ENCODE measurements at places on chromosomes 7 and 10.

GRCh38 chr10:132713421-132714095 is 72.4 kb downstream of the NKX6-2 start:
- no peak for DNase-seq

GRCh38 chr10:118580702-118581101 is 14.7 kb downstream of the PRLHR start:
- no peak for DNase-seq

GRCh38 chr7:137590756-137591305 is 247.3 kb upstream of the PTN start:
- no peak for DNase-seq

- DNase-seq: no peak
These were observed 2.2 kb upstream of the CUEDC2 start for GRCh38 chr10:102434394-102435132.

DNA sequence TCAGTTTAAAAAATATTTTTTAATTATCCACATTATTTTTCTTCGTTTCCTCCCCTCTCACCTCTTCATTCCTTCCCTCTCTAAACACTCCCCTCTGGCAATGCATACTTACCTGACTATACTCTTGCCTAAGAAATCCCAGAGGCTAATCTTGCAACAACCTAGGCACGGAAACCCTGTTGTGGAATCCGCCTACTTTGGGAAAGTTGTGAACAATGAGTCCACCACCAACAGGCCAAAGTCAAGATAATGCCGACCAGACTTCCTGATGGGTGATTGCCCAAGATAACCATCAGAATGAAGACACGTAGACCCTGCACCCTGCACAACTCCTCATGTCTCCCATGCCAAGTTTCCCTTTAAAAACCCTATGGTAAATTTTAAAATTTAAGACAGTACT is 521.5 kb downstream of the KIF20B start:
- DNase-seq: no peak

- DNase-seq: no peak
These were observed 967 bp downstream of the ELFN1 start for GRCh38 chr7:1670894-1671593.

- no peak for DNase-seq
These were observed 4.4 kb upstream of the ABHD11 start for GRCh38 chr7:73742753-73743641.

- DNase-seq: no peak
These were observed 17.0 kb upstream of the TIAL1 start for GRCh38 chr10:119613741-119614140.

GRCh38 chr10:97991871-97992270 is 38.5 kb downstream of the CRTAC1 start:
- no peak for DNase-seq

DNA sequence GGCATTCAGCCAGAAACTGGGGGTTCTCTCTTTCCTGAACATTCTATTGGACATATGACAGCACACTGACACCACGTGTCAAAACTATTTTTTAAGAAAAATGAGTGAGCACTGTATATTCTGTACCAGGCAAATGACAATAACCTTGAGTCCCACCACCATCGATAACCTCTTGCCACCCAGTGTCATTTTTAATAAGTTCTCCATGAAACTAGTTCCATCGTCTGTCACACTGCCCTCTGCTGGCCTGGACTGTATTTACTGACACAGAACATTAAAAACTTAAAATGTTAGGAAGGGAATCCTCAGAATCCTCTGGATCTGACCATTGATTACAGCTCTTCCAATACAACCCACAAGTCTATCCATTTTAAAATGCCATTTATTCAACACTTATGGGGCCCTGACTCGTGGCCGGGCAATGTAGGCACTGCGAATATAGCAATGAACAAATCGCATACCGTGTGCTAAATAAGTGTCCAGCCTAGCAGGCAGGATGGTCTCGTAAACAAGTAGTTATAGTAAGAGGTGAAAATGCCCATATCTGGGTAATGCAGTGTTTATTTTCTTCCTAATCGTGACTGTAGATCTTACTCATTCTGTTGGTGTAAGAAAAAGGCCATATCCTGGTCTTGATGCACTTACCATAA is 35.9 kb upstream of the CACNB2 start:
- DNase-seq: peak; percentile 26

DNA sequence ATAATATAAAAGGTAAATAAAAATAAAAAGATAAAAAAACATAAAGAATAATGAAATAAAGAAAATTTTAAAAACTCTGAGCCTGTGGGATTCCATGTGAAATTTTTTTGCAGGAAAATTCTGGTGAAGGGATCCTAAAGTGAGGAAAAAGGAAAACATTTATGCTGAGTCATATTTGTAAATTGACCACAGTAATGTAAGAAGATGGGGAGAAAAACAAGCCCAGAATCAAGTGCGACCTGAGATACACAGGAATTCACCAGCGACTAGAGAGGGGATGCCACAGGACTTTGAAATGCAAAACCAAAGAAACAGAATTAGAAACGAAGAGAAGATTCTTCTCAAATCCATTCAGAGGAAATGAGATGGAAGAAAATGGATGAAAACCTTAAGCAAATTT is 133.8 kb upstream of the PFKP start:
- DNase-seq: no peak

GRCh38 chr7:130273081-130273932 is 6.6 kb downstream of the CPA2 start:
- no peak for DNase-seq

- no peak for DNase-seq
These were observed 331.5 kb upstream of the NFE2L3 start for GRCh38 chr7:25820432-25821040.

DNA sequence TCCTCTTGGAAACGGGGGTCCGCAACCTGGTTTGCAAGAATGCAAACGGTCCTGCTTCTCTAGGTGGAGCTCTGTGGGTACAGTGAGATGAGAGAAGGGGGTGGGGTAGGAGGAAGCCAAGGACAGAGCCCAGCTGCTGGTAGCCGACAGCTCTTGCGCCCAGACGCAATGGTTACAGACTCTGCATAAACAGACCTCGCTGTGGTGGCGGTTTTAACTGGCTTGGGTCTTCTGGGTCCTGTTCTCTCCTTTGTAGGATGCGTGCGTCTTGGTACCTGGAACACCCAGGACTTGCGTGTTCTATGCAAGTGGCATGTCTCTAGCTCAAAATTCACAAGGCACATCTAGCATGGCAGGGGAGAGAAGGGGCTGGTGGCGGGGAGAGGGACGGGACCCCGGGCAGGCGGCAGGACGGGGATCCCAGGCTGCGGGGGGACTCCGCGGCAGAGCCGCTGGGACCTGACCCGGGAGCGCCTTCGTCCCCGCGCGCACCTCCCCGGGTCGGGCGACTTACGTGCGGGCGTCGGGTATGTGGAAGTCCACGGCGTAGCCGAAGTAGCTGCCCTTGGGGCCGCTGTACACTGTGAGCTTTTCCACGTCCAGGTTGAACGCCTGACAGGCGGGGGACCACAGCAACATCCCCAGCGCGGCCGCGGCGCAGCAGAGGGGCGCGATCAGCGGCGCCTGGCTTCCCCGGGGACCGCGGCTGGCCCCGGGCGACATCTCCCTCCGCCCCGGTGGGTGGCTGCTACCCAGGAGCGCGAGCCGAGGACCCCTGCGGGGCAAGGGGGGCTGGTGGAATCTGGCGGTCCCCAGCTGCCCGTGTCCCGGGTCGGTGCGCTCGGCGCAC is 448 bp downstream of the ITGA8 start:
- DNase-seq: no peak

DNA sequence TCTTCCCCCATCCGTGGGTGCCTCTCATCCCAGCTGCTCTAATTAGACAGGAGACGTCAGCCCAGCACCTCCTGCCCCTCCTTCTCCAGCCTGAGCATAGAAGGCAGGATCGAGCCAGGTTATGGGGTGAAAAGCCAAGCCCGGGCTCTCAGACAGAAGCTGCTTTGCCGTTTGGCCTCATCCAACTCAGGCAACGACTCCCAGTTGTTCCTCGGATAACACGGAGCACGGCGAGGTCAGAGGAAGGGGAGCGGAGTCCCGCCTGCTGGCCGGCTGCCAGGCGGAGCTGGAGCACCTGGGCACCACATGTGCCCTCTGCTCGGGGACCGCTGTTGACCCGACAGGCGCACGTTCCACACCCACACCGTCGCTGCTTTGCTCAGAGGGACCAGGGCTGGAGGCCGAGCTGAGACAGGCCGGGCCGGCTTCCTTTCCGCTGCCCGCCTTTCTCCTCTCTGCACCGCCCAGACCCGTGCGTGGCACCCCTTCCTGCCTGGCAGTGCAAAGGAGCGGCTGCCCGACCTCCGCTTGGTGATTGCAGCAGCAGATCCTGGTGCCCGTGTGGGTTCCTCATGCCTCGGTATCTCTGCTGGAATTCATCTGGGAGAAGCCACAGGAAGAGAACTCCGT is 21.6 kb upstream of the UNCX start:
- DNase-seq: no peak

- DNase-seq: no peak
These were observed 54.0 kb downstream of the CH25H start for GRCh38 chr10:89153116-89153515.

- no peak for DNase-seq
These were observed 15.6 kb downstream of the ITIH2 start for GRCh38 chr10:7718685-7719084.

- DNase-seq: no peak
These were observed 87.4 kb downstream of the ELAPOR2 start for GRCh38 chr7:86972072-86972471.

DNA sequence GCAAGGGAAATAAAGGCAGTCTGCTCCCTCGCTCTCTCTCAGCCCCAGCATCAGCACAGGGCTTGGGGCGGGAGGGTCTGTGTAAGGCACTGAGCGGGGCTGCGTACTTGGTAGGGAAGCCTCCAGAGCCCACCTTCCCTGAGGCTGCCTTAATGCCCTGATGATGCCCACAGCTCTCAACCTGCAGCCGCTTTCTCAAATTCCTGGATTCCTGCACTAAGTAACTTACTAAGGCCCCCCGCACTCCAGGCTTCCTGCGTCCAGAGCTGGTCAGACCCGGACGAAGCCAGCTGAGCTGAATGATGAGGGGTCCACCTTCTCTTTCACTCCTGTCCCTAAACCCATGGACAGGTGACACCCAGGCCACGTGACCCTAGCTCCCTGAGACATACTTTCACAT is 63.3 kb downstream of the C10orf143 start:
- DNase-seq: no peak

DNA sequence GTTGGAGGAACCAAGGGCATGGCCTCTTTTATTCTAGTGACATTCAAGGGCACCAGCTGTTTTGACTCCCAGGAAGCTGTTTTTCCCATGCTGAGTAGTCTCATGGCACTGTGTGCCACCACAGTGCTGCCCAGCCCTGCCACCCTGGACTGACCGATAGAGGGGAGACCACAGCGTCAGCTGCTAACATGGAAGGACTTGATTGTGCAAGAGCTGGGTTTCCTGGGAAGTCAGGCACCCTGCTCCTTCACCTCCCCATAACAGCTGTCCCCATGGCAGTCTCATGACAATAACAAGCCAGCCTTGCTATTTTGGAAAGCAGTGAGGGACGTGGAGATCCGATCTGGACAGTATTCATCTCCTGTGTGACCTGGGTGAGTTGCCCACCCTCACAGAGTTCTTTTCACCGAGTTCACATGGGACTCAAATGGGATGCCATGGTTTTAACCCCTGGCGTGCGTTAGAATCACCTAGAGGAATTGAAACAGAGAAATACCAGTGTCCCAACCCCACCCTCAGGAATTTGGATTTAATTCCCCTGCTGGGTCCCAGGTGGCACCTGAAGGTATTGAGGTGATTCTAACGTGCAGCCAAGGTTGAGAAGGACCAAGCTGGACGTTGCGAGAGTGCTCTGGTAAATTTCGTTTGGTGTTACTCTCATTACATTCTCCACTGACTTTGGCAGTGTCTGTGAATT is 174.8 kb downstream of the CELF2 start:
- DNase-seq: no peak

DNA sequence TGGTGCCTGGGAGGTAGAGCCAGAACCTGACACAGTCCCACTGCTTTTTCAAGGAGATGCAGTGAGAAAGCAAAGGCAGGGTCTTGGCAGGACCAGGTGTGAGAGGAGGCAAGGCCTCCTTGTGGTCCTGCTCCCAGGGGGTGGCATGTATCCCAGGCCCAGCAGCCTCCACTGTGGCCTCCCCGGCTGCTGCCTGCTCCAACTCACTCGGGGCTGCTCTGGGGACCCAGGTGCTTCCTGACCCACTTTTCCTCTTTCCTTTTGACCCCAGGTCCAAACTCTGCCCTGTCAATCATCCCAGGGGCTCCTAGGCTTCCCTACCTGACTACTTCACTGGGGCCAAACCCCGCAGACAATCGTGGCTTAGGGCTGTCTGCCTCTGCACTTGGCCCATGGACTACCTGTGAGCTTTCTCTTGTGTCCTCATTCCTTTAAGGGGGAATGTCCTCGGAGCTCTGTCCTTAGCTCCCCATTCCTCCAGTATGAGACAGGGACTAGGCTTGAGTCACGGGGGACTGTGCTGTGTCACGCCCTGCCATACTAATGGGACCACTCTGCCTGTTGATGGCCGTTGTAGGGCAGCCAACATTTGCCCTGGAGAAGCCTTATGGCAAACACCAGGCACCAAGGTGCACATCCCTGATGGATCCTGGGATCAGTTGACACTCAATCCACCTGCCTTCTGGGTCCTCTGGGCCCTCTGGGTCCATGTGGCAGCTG is 1.1 kb upstream of the AEBP1 start:
- DNase-seq: no peak

- no peak for DNase-seq
These were observed 87.7 kb downstream of the CUBN start for GRCh38 chr10:17041626-17042520.
